Stimulated activated CD8-positive, alpha-beta memory T cell treated with anti-CD3 and anti-CD28 coated beads, Interleukin-4, amount 100 ng/mL, for 48 hours (primary cell): ENCODE measurements at places on chromosomes 16 and 17.

- DNase-seq = no peak
Measured at GRCh38 chr16:21600031-21600773, 825 bp downstream of the METTL9 start.

- DNase-seq = no peak
Measured at GRCh38 chr16:87051526-87052320, 265.5 kb downstream of the C16orf95 start.

DNA sequence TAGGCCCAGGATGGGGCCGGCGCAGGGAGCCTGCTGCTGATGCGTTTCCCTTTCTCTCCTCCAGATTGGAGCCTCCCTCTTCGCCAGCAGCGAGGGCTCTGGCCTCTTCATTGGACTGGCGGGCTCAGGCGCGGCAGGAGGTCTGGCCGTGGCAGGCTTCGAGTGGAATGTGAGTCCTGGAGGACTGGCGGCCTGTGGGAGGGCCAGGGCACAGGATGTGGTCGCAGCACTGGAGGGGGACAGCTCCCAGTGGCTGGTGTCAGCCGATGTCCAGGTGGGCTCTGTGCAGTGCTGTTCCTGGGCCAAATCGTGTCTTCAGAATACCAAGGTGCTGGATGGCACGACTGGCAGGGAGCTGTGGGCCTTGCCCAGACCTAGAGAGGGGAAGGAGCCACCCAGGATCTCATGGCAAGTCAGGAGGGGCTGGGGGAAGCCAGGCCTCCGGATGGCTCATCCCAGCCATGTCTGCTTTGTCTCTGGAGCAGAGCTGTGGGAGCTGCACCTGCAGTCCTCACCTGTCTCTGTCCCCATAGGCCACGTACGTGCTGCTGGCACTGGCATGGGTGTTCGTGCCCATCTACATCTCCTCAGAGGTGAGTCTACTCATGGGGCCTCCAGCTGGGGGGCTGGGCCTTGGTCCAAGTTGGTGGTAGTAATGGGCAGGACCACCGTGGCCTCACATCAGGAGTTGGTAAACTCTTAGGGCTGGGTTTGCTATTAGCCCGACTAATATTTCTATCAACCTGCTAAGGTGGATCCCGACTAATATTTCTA is 7.3 kb downstream of the SLC5A10 start:
- no peak for DNase-seq

DNA sequence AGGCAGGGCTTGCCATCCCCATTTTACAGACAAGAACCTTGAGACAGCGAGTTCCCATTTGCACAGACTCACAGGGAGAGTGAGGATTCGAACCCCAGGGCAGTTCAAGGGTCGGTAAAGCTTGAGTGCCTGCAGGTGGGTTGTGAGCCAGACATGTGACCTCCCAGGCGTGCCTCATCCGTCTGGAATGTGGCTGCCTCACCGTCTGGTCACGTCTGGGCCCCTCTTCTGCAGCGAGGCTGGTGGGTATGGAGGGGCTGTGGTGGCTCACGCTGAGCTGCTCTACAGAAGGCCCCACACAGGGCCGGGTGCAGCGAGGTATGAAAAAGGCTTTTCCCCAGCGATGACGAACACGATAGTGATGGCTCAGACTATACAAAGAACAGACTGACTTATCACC is 35.8 kb upstream of the LHX1 start:
- DNase-seq = no peak

DNA sequence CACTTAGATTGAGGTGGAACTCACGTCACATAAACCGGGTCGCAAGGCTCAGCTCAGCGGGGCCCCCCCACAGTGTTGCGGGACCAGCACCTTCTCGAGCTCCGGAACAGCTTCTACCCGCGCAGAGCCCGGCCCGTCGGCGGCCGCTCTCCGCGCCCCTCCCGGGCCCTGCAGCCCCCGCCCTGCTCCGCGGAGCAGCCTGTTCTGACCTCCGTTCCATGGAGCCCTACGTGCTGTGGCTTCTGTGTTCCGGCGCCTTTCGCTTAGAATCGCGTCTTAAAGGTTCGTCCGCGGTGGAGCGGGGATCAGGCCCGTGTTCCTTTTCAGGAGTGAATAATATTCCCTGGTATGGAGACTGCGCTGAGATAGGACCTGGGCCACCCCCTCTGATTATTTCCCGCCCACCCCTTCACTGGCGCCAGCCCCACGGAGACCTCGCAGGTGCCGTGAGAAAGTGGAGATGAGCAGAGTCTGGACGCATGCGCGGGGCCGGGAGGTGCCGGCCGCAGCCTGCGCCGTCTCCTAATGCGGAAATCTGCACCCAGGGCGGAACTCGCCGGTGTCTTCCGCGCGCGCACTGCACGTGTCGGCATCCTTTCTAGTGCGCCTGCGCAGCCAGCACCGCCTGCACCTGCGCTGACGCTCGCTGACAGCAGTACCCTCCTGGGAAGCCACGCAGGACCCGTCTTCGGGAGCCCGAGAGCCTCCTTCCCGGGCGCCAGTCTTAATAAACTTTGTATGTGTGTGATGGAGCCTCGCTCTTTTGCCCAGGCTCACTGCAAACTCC is 30.9 kb downstream of the ZNF778 start:
- DNase-seq = no peak

DNA sequence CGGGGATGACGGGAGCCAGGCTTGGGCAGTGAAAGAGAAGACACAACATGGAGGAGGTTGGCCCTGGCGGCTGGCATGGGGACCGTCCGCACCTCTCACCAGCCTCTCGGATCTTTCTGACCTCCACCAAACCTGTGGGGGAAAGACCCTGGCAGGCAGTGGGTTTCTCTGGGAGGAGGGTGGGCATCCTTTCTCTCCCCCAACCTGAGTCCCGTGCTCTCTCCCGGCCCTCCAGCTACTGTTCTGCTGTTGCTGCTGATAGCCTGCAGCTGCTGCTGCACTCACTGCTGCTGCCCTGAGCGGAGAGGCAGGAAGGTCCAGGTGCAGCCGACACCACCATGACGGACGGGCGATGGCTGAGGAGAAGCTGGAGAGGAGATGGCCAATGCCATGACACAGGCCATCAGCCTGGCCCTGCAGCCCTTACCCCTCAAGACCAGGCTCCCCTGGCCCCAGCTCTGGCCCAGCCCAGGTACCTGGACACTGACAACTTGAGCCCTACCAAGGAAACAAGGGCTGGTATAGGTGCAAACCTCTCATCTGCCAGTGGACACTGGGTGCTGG is 7.4 kb downstream of the SMIM5 start:
- no peak for DNase-seq

GRCh38 chr16:49597796-49598195 is 224.2 kb downstream of the C16orf78 start:
- DNase-seq = no peak

- no peak for DNase-seq
Measured at GRCh38 chr17:73723317-73723716, 79.1 kb upstream of the SDK2 start.

- no peak for DNase-seq
Measured at GRCh38 chr17:74239172-74239571, 25.8 kb downstream of the TTYH2 start.

DNA sequence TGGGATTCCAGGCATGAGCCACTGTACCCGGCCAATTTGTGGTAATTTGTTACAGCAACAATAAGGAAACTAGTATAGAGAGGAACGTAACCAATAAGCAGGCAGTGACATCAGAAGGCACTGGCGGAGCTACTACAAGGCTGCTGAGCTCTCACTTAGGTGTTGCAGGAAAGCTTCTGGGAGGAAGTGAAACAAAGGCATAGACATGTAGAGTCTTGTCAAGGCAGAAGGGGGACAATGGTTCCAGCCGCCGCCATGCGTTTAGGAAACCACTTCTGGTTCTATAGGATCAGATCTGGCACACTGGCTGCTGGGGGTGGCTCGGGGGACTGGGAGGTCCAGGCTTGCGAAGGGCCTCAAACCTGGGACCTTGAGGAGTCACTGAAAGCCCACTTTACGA is 9.4 kb upstream of the CPSF4L start:
- DNase-seq = no peak

DNA sequence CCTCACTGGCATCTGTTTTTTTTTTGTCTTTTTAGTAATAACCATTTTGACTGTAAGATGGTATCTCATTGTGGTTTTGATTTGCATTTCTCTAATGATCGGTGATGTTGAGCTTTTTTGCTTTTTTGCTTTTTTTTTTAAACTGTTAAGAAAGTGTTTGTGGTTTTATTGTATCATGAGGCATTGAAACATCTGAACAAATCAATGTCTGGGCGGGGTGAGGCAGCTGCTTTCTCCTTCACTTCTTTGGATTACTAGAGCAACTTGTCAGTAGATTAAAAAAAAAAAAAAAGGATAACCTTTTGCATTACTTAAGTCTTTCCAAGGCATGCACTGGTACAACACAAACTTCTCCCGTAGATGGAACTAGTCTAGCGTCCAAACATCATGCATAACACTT is 191.7 kb downstream of the CEP112 start:
- DNase-seq = no peak

DNA sequence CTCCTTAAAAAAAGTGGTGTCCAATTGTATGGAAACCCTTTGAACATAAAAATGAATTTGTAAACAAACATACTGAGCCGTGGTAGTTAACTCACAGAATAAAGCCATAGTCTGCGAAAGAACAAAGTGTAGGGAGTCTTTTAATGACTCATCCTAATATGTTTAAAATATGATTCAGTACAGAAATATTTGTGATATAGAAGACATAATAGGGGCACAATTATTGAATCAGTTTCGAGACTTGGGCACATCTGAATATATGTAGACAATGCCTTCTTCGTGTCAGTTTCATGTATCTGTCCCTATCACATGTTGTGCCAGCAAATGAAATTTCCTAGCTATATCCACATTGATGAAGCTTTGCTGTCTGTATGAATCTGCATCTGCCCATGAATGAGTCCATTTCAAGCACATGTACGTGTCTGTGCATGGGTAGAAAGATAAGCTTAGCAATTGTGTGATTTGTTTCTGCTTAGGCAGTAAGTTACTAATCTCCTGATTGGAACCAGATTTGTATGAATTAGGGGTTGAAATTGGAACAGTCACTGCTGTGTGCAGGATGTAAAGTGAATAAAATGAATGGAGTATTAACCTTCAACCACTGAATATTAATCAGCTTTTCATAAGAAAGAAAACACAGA is 112.5 kb upstream of the SOX9 start:
- DNase-seq = no peak
